ENCODE measurements at places on chromosomes 7 and 10.

DNA sequence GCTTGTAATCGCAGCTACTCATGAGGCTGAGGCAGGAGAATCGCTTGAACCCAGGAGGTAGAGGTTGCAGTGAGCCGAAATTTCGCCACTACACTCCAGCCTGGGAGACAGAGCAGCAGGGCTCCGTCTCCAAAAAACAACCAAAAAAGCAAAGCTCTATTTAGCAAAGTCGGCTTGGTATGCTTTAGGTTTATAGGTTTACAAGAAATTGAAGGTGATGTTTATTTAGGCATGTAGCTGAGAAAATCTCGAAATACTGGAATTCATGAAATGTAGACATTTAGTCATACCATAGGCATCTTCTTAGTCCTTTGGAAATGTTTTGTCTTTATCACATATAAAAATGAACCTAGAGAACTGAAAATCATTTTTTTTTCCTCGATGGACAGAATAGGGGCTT is 453.8 kb upstream of the ANKRD30A start:
- peak; percentile 18 for DNase-seq

- DNase-seq: no peak
Observed at GRCh38 chr7:112192236-112193154, 13.7 kb downstream of the DOCK4 start.

GRCh38 chr10:99304862-99305229 is 24.3 kb upstream of the CNNM1 start:
- DNase-seq: no peak

DNA sequence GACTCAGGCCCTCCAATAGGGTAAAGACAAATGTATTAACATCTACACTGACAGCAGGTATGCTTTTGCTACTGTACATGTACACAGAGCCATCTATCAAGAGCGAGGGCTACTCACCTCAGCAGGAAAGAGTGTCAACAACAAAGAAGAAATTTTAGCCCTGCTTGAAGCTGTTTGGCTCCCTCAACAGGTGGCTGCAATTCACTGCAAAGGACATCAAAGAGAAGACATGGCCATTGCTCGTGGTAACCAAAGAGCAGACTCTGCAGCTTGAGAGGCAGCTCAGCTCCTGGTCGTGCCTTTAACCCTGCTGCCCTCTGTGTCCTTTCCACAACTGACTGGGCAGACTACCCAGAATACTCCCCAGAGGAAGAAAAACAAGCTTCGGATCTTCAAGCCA is 5.1 kb downstream of the AKR1B15 start:
- no peak for DNase-seq

DNA sequence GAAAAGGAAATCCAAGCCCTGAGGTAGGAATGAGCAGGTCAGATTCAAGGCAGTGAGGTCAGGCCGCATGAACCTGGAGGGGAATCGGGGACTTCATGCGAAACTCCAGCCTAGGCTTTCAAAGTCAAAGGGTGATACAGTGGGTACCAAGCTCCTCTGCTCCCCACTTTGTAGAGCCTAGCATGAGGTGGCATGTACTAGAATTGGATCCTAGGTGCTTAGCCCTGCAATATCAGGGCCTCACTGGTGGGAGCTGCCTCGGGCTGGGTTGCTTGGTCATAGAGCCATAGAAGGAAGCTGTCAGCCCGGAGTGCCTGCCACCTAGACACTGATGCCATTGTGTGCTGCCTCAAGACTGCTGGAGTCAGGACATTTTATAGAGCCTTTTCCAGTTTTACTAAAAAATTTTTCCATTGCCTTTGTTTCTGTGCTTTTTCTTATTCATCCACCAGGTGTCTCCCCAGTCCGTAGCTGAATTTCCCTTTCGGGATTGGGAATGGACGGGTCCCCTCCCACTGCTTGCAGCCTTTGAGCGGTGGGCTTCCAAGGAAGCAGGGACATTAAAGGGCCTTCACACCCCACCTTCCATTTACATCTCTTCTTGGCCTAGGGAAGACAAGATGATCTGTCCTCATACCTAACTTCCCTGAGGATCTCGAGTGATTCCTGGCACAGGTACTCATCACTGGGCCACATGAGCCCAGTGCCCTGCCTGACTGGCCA is 5.5 kb upstream of the LZTS2 start:
- no peak for DNase-seq

DNA sequence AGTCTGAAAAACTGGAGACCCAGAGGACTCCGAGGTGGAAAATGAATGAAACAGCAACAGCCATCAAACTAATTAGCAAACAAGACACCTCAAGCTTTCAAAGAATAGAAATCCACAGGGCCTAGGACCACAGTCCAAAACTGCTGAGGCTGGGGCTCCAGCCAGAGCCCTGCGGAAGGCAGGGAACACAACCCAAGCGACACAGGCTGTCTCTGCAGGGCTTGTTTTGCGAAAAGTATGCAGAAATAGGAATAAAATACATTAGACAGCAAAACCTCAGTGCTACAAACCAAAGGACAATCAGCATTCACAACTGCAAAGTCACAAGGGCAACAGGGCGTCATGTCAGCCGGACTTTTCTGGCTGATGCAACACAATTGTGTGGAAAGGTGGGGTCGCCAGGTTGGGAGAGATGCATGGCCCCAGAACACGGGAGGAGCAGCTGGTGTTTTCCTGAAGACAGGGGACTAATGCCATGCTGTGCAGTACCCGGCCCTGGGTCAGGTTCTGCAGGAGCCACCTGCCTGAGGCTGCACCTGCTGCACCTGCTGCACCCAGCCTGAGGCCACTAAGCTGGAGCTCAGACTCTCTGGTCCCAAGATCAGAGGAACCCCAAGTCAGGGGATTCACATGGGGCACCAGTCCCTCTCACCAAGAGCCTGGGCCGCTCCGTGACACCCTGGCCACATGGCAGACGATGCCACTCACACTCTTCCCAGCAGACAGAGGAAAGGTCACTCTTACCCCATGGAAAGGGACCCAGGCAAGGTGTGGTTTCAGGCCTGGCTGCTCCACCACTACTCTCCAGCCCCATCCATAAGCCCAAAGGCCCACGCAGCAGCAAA is 74.2 kb downstream of the MAD1L1 start:
- no peak for DNase-seq

DNA sequence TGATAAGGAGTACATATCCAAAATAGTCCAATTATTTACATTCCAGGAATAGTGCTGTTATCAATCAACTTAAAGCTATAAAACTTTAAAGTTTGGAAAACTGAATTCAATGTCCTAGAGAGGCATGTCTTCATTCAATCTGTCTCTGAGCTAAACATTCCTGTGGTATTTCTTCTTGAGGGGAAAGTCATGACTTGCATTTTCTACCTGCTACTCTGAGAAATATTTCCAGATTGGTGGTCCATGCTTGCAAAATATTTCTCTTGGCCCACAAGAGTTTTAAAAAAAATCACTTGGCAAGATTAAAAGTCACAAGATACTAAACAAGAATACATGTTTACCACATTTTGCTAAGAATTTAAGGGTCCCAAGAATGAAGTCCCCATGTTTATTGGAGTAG is 63.6 kb upstream of the HGF start:
- DNase-seq: no peak

GRCh38 chr10:60397792-60398191 is 8.1 kb upstream of the ANK3 start:
- DNase-seq: no peak

DNA sequence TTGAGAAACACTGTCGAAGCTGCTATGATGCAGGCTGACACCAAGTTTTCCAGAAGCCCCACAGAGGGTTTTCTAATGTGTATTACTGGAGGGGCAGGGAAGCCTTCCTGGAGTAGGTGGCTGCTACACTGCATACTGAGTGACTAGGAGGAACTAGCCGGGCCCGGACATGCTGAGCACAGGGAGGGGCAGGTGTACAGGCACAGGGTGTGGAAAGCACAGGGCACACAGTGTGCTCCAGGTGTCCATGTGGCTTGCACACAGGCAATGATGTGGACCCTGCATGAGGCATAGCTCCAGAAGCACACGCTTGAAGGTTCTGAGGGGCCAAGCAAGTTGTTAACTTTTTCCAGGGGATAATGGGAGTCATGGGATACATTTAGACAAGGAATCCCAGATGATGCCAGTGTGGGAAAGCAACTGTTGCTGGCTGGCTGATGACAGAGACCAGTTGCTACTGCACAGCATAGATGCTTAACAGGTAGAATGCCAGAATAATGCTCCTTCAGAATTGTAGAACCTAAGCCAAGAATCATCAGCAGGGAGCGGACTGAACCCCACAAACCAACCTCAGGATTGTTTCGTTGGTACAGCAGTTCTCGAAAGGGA is 14.6 kb downstream of the DHX32 start:
- no peak for DNase-seq

- no peak for DNase-seq
Observed at GRCh38 chr7:157366722-157367121, 29.9 kb downstream of the DNAJB6 start.

- no peak for DNase-seq
Observed at GRCh38 chr10:6416892-6417512, 163.1 kb downstream of the PRKCQ start.

Data from GM04503 (cell line).